ENCODE measurements at places on chromosomes 6 and 20.

- no peak for DNase-seq
These were observed 23.9 kb upstream of the YWHAB start for GRCh38 chr20:44861531-44862006.

DNA sequence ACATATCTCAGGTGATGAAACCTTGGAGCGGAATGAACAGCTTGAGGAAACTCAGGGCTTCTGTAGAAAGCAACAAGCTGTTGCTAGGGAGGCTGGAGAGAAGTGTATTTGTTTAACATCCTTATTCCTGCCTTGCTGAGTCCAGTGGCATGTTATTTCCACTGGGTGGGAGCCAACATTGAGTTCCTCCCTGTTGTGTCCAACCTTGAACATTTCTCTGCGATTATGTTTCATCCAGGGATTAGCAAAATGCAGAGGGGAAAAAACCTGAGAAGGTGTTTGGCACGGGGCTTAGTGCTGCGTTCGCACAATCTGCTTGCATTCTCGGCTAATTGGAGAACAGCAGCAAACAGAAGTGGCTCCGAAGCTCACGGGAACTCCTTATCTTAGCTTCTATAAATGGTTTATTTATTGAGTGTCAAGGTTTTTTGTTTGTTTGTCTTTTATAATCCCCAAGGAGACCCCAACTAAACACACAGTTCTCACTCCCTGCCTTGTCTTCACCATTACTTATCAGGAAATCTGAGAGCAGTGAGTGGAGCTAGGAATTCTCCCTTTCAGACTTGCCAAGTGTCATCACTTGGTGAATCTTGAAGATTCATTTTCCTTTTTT is 412.8 kb downstream of the CDC5L start:
- DNase-seq: peak; percentile 38

- DNase-seq: no peak
These were observed 1.2 kb downstream of the CST7 start for GRCh38 chr20:24950128-24950835.

DNA sequence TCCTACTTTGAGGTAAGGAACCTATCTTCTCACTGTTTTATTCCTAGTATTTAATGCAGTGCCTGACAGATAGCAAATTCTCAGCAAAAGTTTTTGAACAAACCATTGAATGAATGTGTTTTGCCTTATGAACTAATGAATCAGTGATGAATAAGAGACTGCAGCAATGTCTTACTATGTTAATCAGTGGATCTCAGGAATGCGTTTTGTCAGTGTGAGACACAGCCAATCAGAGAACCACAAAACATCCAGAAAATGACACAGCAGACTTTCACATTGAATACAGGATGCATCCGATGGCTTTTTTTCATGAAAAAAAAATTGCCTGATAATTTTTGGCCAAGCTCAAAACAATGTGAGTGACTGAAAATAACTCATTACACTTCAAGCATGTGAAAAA is 270.5 kb downstream of the BMP2 start:
- DNase-seq: no peak

DNA sequence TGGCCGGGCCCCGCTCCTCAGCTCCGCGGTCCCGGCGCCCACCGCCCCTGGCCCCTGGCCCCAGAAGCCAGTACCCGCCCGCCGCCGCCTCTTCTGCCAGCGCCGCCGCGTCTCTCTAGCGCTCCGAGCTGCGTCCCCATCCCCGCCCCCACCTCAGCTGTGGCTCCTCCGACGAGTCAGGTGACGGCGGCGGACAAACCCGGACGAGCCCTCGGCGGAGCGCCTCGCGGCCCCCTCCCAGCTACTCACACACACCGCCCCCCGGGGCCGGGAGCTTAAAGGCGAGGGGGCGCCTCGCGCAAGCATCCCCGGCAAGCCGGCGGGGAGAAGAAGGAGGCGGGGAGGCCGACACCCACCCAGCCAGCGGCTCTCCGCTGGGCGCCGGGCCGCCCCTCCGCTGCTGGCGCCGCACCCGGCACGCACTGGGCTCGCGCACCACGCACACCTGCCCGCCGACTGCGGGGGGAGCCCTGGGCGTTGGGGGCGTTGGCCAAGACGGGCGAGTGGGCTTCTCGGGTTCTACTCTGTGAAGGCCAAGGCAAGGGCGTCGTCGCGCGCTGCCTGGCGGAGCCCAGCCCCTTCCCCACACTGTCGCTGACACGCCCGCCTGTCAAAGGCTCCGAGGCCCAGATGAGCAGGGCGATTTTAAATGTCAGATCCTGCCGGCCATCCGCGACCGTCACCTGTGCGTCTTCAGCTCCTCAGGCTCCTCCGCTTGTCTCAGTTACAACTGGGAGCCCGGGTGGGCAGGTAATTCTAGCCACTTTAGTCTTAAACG is at the start of gene SNAP91:
SNAP91 (minus strand) TSS at position 132 of the 778 bp plus-strand sequence. CDS start 1,174 bp downstream, outside the sequence.
- DNase-seq: no peak

GRCh38 chr20:5757949-5758348 is 7.7 kb downstream of the SHLD1 start:
- DNase-seq: no peak

- DNase-seq: peak; percentile 77
These were observed at the start of gene HLA-DRA for GRCh38 chr6:32439602-32440214. HLA-DRA (plus strand) TSS chr6:32439887; CDS start chr6:32439951, 64 bp downstream.

DNA sequence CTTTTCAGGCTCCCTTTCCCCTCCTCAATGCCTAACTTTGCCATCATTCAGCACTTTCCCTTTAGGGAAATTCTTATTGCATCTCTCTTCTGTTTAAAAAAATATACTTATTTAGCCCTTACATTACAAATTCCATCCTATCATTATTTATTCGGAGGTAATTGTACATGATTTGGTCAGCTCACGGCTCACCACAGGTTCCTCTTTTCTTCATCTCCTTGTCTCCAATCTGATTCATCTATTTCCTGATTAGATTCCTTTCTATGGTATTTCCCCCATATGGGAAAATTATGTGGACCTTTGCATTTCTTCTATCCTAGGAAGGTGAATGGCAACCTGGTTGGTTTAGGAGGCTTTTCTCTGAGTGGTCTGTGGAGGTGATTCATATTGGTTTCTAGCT is 12.9 kb upstream of the EMILIN3 start:
- no peak for DNase-seq

GRCh38 chr20:1621316-1621715 is 1.5 kb upstream of the SIRPB1 start:
- no peak for DNase-seq

GRCh38 chr20:22576733-22577514 is 7.4 kb downstream of the FOXA2 start:
- DNase-seq: no peak

DNA sequence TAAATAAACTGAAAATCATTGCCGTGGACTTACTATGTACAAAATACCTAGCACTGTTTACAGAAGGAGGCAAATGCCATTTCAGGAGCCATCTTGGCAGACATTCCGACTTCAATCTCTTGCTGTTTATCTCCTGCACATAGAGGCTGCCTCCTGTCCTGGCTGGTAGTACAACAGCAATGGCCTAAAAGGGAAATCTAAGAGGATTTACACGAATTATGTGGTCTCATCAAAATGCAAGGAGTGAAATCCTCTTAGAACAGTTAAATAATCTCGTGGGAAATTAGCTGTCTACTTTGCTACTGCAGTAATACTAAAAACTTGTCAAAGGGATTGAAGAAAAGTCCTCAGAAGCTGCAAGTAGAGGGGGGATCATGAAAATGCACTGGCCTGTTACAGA is 82.2 kb upstream of the SLC2A12 start:
- no peak for DNase-seq

DNA sequence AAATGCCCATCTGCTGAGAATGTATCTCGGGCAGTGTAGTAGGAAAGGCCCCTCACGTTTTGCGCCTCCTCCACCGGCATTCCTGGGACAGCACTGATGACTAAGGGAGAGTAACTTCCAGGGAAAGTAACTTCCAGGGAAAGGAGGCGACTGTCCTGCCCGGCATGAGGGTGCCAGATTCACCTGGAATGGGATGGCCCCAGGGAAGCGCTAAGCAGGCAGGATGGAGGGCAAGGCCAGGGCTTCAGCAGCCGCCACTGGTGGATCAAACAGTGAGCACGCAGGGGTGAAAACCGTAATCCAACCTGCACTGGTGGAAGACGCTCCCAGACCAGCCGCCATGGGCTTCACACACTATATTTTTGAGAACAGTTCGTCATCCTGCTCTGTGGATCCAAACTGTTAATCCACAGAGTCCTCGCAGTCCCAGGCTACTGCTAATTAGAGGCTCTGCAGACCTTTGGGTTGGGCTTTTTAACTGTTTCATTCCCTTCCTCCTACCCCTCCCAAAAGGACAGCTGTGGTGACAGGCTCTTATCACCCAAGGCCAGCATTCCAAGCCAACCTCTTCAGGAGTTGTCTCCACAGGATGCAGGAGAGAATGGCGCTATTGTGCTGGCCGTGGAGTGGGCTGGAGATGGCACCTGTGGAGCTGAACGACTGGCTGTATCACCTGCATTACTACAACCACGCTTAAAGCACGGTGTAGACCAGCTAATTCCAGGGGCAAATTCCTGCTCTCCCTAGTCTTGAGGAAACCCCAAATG is 178.9 kb downstream of the DLL1 start:
- no peak for DNase-seq

DNA sequence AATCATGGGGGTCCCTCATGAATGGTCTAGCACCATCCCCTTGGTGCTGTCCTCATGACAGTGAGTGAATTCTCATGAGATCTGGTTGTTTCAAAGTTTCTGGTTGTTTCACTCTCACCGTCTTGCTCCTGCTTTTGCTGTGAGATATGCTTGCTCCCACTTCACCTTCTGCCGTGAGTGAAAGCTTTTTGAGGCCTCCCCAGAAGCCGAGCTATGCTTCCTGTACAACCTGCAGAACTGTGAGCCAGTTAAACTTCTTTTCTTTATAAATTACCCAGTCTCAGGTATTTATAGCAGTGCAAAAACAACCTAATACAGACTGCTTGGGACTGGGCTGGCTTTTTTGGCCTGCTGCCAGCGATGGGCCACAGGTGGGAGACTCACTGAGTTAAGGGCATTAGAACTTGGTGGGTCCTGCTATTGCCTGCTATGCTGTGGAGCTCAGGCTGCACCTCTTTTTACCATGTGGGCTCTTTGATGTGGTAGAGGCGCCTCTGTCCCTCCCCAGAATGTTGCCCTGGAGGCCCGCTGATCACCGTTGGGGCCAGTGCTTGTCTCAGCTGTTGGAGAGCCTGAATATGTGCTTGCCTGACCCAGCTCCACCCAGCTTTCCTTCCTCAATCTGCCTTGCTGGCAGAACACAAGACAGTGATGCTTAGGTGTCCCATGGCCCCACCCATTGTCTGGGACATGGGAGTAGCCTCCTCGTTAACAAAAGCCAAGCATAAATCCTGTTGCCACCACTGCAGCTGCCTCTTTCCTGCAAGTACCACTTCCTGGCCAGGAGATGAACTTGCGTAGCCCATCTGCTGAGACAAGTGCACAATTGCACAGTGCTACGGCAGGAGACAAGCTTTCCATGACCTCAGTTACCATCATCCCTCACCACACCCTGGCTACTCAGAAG is 47.1 kb downstream of the IGF2R start:
- DNase-seq: no peak

DNA sequence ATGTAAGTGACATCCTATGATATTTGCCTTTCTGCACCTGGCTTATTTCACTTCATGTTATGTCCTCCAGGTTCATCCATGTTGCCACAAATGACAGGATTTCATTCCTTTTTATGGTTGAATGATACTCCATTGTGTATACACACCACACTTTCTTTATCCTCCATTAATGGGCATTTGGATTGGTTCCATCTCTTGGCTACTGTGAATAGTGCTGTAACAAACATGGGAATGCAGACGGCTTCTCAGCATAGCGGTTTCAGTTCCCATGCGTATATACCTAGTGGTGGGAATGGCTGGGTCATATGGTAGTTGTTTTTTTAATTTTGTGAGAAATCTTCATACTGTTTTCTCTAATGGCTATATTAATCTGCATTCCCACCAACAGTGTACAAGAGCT is 14.8 kb downstream of the MTHFD1L start:
- no peak for DNase-seq

GRCh38 chr6:151609146-151609902 is 115.5 kb downstream of the CCDC170 start:
- no peak for DNase-seq

DNA sequence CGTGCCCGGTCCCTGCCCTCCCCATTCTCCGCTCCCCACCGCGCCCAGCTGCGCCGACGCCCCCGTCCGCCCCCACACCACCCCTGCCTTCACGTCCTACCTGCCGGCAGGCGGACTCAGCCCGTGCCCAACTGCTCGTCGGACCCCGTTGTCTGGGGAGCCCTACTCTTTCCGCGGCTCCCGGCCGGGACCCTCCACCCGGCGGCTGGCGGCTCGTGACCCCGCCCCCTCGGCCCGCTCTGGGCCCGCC is at the start of gene SERAC1:
SERAC1 (minus strand) TSS at position 223 of the 250 bp plus-strand sequence. CDS start 9,899 bp downstream, outside the sequence.
- DNase-seq: no peak

GRCh38 chr6:38804358-38804757 is 89.2 kb downstream of the DNAH8 start:
- DNase-seq: no peak

- DNase-seq: no peak
These were observed 206.6 kb downstream of the TASP1 start for GRCh38 chr20:13432126-13432525.

DNA sequence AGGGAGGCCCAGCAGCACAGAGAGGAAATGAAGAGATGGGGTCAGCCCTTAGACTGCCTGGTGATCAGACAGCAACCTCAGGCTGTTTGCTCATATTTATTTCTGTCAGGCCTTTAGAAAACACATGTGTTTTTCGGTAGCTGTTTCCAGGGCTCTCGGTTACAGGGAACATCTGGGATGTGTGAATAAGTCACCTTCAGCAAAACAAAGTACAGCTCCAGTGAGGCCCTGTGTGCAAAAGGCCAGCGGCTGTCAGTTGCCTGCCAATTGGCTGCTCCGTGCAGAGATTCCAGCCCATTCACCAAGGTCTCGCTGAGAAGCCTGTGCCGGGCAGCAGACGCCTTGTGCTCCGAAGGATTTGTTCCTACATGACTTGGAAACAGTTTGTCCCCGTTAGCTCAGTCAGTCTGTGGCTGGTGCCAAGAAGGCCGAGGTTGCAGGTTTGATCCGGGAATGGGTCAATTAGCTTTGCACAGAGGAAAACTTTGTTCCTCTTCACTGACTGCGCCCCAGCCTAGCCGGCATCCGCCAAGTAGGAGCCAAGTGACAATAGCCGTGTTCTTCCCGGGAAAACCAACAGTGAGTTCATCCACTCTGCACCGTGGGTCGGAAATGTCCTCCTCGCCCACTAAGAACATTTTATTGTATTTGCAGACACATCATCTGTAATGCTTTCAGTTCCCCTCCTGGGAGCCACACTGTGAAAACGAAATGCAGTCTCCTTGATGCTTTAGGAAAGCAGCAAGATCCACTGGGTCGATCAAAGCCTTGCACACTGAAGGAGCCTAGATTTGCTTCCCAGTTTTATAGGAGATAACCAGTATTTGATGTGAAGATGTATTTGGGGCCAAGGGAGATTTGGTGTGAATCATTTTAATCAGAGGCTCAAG is 315.4 kb upstream of the CDYL start:
- DNase-seq: no peak

Measured in Calu3 (cell line).